Activated CD8-positive, alpha-beta T cell treated with anti-CD3 and anti-CD28 coated beads for 36 hours (primary cell): ENCODE measurements at places on chromosomes 2 and 18. TPM values are rescaled to one million over a fixed set of nuclear protein-coding genes. Genes with fewer than 3 reads are reported as not detected.

FAP gene
- total RNA-seq, result not detected

FLACC1 gene
- total RNA-seq, result 0.59 TPM

KCNS3 gene
- not detected for total RNA-seq

RAB6C gene
- total RNA-seq, result not detected

CNPPD1 gene
- total RNA-seq, result 38.7 TPM

ZNF521 gene
- not detected for total RNA-seq

RTP5 gene
- total RNA-seq, result 0.22 TPM

DLX2 gene
- not detected for total RNA-seq

CPO gene
- not detected for total RNA-seq

UGT1A5 gene
- total RNA-seq, result not detected

ZSWIM2 gene
- not detected for total RNA-seq
